PC-9 (cell line): ENCODE measurements at places on chromosomes 2 and 18. TPM values are rescaled to one million over a fixed set of nuclear protein-coding genes. Genes with fewer than 3 reads are reported as not detected.

DNA sequence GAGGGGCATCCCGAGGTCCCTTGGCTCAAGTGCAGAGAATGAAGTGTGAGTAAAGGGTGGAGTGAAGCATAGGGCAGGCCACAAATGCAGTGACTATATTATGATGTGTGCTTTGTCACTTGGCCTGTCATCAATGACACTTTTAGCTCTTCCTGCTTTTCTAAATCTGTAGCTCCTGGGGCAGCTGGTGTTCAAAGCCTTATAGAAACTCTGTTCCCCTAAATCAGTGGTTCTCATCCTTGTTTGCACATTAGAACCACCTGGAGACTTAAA, 135.6 kb upstream of the LGALSL start:
- DNase-seq: no peak

DNA sequence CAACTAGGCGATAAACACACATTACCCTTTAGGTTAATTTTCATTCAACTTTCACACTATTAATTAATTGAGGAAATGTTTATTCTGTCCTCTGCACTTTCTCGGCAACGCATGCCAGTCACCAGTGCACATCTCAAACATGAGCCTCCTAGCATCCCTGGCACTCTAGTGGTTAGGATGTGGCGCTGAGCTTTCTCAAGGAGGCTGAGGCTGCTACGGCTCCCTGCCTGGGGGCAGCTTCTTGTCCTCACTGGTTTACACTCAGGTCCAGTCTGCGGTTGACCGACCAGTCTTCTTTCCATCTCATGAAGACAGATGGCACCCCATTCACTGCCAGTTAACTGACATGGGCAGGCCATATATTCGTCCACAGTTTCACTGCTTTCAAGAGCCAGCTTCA, 463.4 kb downstream of the EIPR1 start:
- DNase-seq: no peak

- DNase-seq: no peak
Measured at GRCh38 chr2:33126958-33127357, 180.2 kb downstream of the LTBP1 start.

GRCh38 chr2:166148500-166149400, 20.9 kb upstream of the SCN1A start:
- no peak for DNase-seq

DNA sequence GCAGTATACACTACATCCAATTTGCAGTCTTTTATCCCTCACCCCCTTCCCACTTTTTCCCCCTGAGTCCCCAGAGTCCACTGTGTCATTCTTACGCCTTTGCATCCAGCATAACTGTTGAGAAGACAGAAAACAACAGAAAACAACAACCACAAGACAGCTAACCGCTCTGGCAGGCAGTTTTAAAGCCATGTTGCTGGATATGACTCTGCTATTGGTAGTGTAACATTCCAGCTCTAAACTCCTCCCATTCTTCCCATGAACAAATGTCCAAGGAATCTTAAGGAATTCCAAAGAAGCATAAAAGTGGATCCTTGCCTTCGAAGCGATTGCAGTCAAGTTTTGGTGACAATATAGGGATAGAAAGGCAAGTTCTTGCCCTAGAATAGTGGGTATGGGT, 599.1 kb downstream of the NYAP2 start:
- no peak for DNase-seq

GRCh38 chr2:234596696-234597575, 100.1 kb upstream of the ARL4C start:
- DNase-seq: no peak

- DNase-seq: no peak
Measured at GRCh38 chr18:6434987-6435709, 20.4 kb upstream of the L3MBTL4 start.

UGT1A8 gene
- total RNA-seq: 0.17 and 0.20 TPM in 2 replicates

GRCh38 chr2:234952270-234953115, 676 bp downstream of the SH3BP4 start:
- DNase-seq: peak; percentile 60

GRCh38 chr18:27994571-27994970, 182.4 kb downstream of the CDH2 start:
- DNase-seq: no peak

ZNF513 gene
- total RNA-seq: 4.1 and 4.5 TPM in 2 replicates

DNA sequence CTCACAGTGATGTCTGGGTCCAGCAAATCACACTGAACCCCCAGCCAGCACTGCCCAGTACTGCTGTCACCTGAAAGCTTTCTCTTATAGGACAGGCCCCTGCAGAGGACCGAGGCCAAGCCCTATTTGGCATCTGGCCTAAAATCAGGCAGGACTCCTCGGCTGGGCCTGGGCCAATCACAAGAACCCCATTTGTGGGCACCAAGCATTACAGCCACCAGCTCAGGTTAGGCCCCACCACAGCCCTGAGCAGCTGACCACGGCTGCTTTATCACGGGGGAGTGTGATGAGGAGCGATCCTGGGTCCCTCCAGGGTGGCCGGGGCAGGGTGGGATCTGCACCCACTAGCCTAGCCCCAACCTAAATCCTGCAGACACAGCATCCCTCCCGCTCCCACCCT, 8.2 kb downstream of the BIN1 start:
- DNase-seq: no peak

- DNase-seq: no peak
Measured at GRCh38 chr2:56589194-56589593, 405.4 kb downstream of the CCDC85A start.

DNA sequence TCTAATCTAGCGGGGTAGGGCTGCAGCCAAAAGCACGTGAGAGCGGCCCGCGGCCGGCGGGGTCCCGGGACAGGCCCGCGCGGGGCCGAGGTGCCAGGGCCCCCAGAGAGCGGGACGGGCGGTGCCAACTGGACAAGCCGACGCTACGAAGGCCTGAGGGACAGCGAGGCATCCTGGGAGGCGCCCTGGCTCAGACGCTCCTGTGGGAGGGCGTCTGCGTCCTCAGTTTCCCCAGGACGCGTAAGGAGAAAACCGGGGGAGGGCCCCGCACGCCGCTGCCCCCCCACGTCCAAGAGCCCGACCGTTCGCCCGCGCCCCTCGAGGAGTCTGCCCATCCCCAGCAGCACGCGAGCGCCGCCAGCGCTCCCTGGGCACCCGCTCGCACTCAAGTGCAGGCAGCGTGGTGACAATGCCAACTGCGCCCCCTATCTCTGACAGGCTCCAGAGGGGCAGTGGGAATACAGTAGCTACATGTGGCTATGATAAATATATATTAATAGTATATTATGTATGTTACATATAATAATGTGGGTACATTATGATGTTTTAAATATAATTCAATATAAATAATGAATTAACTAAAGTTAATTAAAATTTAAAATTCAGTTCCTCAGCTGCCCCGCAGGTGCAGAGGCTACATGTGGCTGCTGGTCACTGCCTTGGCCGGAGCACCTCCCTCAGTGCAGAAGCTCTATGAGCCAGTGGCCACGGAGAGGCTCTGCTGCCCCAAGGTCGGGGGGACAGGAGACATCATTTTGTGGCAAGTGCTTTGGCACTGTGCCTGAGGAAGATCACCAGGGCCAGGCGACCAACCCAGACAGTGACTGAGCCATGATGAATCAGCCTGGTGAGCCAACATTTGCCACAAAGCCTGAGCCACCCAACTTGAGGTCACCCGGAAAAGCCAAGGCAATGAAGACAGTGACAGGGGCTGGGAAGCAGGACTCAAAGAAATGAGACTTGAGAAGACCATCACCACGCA, 5.5 kb upstream of the SFT2D3 start:
- peak; percentile 35 for DNase-seq

DNA sequence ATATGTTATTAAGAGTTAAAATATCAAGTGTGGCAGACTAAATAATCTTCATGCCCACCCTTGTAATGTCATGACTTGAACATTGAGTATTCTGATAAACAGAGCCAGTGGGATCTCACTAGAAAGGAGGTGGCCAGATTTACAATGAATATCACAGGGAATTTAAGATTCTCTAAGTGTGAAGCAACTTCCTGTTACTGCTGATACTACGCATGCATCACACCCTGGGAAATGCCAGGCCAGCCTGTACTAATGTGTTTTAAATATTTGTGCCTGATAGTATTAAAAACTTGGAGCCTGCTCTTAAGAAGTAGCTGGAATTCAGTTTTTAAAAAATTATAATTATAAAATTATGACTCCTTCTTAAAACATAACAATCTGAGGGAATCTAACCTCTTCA, 148.3 kb downstream of the LAMA3 start:
- DNase-seq: no peak

GRCh38 chr2:23456396-23456795, 71.4 kb downstream of the KLHL29 start:
- DNase-seq: no peak

DNA sequence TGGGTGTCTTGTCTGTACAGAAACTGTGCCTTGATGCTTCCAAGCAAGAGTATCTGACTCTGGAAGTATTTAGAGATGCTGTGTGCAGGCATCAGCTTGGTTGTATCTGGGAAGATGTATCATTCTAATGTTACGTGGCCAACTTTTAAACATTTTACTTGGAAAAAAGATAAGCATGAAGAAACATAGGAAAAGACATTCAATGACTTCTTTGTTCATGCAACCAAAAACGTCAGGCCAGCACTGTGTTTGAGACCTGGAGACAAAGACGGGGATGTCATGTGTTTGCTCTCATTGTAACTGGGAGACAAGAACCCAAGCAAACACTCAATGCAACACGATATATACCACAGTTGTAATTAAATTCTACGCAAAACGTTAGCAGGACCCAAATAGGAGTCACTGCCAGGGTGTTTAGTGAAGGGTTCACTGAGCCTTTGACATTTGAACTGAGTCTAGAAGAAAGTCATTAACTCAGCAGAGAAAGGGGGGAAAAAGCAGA, 8.9 kb upstream of the SESTD1 start:
- no peak for DNase-seq

DNA sequence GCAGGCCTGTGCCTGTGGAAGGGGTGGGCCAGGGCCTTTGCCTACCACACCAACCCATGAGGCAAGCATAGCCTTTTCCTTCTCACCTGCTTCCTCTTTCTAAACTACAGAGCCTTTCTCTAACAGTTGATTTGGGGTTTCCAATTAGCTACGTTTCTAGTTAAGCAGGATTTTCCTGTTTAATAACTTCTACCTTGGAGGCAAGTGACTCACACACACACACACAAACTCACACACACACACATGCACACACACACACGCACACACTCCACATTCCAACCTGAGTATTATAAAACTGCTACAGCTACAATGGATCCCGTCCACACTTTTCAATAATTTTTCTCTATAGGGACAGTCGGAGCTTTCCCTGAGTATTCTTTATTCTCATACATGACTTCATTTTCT, 84.9 kb downstream of the SOX11 start:
- DNase-seq: peak; percentile 42
